SHP77 treated with DMSO at 0.1 percent for 48 hours (cell line): ENCODE measurements at places on chromosomes 7 and 10.

GRCh38 chr10:70508912-70509756, 30.6 kb downstream of the PALD1 start:
- DNase-seq, result peak; percentile 46

DNA sequence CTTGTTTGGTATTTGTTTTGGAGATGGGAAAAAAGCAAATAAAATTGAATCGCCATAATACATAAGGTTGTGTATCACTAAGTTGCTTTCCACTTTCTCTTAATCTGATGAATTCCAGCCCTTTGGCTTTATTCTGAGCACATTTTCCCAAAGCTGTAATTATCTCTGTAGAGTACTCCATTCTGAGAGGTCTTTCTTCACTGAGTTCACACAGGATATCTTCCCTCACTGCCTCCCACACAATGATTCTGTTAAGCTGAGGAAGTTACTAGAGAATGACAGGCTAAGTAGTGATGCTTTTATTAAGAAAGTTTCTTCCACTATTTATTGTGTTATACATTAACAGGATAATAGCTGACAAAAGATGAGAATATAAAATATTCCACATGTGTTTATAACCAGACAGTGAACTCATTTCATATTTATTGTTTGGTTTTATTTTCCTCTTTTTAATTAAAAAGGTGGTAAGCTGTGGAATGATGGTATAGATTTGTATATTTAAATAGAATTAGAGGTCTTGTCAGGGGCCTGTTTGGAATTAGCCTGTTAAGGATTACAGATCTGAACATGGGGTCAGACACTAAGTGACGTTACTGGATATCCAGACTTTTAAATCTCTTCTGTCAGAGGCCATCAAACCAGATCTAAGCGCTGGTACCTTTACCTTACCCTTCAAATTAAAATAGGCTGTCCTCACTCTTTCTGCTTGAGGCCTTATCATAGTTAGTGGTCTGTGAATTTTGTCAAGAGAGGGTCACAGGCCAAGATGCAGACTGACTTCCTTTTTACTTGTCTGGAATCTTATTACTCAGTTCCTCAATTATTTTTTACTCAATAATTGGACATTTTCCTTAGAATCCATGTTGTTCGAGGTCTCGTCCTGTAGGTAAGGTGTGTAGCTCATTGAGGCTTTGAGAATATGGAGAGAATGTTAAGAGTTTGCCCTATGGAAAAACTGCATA, 8.4 kb downstream of the PLXDC2 start:
- DNase-seq, result no peak

DNA sequence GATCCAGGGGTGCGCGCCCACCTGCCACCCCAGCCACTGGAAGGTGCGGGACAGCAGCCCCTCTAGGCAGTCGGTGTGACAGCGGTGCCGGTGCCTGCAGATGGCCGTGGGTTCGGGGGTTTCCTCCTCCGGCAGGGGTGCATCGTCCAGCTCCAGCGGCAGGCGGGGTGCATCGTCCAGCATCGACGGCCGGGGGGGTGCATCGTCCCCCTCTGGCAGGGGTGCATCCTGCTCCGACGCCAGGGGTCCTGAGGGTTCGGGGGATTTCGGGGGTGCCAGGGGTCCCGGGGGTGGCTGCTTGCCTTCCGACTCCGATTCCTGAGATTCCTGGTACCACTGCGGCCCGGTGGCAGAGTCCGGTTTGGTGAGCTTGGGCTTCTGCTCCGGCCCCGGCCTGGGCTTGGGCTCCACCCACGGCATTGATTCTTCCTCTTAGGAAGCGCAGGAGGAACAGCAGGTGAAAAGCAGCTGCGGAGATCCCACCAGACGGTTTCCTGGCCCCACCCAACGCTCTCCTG, 90.2 kb upstream of the RAB18 start:
- DNase-seq, result no peak

DNA sequence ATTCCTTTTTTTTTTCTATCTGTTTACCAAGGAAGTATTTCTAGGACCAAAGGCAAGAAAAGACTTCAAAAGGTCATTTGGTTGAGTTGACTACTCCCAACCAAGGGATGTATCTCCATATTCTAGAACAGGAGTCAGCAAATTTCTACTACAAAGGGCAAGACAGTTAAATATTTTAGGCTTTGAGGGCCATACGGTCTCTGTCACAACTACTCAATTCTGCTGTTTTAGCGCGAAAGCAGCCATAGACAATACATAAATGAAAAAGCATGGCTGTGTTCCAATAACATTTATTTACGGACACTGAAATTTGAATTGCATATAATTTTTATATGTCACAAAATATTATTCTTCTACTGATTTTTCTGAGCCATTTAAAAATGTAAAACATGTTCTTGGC, 8.5 kb upstream of the ARID5B start:
- no peak for DNase-seq

- no peak for DNase-seq
Observed at GRCh38 chr7:50347693-50348092, 43.2 kb downstream of the IKZF1 start.

GRCh38 chr10:57952741-57953140, 315.0 kb downstream of the IPMK start:
- no peak for DNase-seq

DNA sequence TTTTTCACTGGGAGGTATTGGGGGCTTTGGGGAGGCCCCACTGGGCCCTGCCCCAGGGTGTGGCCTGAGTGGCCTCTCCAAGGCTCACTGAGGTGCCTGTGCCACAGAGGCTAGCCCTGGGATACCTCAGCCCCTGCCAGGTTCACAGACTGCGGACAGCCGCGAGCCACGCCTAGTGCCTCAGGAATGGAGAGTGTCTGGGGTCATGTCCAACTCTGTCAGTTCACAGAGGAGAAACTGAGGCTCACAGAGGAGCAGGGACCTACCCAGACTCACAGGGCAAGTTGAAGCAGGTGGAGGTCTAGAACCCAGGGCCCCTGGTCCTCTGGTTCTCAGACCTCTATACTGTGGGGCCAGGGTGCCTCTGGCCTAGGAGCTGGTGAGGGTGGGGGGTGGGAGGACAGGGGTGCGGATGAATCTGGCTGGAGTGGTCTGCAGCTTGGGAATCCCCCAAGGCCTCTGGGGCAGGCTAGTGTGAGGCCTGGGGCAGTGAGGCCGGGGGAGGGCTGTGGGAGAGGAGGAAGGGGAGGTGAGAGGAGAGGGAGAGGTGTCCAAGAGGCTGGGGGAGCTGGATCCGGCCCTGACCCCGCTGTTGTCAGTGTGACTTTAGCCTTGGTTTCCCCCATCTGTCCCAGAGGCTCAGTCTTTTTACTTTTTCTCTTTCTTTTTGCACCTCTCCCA, 20.0 kb downstream of the NEURL1 start:
- no peak for DNase-seq

GRCh38 chr10:61618388-61618961, 44.3 kb upstream of the CABCOCO1 start:
- no peak for DNase-seq

GRCh38 chr7:17912050-17912449, 28.2 kb downstream of the SNX13 start:
- DNase-seq, result no peak

DNA sequence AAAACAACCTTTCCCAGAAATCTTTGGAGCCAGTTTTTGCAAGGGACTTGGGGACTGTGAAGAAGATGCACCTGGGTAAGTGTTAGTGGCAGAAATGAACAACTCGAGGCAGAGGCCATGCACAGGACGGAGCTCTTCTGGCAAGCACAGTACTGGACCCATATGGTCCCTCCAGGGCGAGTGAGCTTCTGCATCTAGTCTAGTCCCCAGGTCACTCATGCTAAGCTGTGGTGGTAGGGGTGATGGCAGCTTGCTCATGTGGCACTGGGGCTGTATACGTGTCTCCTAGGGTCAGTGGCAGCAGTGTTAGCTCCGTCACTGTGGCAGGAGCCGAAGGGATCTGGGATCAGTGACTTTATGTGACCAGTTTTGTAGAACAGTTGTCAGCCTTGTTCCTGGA, 9.3 kb upstream of the LRRC61 start:
- no peak for DNase-seq

- no peak for DNase-seq
Observed at GRCh38 chr7:121323515-121324302, 5.1 kb upstream of the WNT16 start.

DNA sequence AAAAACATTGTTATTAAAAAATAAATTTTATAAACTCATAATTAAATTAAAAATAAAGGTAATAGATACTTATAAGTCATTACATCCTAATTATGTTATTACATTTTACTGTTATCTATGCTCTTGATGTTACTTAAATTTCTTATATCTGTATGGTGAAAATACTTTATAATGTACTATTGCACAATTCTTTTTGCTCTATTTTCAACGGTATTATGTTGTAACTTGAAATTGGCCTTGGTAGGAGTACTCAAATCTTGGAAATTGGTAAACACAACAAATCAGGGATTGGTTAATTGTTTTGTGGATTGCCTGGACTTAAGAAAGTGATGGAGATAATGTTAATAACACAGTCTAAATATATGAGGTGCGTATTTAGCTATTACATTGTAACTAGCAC, 273.3 kb downstream of the MDFIC start:
- DNase-seq, result no peak

DNA sequence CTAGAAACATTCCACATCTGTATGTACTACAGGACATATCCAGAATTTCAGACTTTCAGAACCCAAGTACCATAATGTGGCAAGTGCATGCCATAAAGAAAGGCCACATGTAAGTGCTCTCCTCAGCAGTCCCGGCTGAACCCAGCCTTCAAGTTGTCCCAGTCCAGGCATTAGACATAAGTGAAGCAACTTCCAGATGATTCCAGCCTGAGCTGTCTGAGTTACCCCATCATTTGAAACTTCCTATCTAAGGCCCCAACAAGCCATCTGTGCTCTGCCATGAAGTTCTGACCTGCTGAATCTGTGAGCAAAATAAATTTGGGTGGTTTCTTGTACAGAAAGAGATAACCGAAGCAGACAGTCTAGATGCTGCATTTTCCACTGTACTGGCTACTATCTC, 218.8 kb downstream of the IPMK start:
- no peak for DNase-seq

DNA sequence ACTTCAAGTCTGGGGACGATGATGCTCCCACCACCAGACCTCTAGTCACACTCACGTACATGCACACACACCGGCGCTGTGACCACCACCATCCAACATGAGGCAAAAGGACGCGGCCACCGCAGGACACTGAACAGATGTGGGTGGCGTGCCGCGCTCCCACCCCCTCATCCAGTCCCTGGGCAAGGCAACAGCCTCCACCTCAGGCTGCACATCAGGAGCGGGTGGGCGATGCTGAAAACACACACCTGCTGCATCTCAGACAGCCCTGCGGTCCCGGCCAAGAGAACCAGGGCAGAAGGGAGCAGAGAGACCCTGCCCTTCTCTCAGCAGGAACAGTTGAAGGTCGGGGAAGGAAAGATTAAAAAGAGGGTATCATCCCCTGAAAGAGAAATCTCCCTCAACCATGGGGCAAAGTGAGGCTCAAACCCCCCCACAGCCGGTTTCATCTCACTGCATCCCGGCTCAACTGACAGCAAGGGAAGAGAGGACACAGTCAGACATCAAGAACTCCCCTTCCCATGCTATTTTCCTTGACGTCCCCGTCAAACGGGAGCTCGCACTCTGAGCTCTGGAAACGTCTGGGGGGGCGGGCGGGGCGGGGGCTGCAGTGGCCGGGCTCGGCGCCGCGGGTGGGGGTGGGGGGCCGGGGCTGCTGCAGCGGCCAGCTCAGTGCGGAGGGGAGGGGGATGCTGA, 1.1 kb downstream of the CAMK2G start:
- no peak for DNase-seq

- DNase-seq, result no peak
Observed at GRCh38 chr10:103969436-103969835, 2.5 kb downstream of the SLK start.

GRCh38 chr7:90536449-90536848, 59.7 kb upstream of the CDK14 start:
- DNase-seq, result no peak

DNA sequence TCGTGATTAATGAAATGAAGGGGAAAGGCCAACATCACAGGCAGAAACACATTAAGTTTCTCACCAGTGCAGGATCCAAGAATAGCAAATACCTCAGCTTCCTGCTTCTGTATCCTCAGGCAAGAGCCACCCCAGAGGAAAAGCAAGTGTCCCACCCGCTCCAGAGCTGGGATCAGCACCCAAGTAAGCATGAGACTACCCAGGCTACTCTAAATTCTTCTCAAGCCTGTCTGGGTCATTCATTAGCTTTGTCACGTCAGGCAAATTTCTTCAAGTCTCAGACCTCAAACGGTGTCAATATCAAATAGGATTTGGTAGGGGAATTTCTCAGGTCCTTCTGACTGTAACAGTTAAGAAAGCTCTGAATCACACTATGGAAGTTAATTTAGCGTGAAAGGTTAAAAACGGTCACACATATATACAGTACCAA, 59.0 kb downstream of the GNA12 start:
- DNase-seq, result no peak

- DNase-seq, result no peak
Observed at GRCh38 chr7:81819861-81820260, 50.0 kb upstream of the HGF start.

- DNase-seq, result no peak
Observed at GRCh38 chr7:6218329-6218728, 54.1 kb downstream of the CYTH3 start.

GRCh38 chr10:104322416-104322782, 15.9 kb downstream of the ITPRIP start:
- DNase-seq, result no peak

DNA sequence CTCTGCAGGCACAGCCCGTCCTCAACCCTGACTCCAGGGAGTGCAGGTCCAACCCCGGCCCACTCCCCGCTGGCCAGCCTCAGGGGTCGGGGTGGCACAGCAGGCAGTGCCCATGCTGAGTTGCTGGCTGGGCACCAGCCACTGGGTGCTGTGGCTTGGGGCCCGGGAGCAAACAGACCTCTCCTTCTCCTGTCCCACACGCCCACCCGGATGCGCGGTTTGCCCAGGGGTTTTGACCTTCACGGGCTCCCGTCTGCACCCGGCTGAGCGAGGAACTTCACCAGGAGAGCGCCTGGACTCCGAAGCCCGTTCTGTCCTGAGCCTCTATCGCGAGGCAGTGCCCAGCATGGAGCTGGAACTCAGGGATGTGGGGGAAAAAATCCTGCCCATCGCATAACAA, 2.6 kb upstream of the GRIFIN start:
- no peak for DNase-seq

DNA sequence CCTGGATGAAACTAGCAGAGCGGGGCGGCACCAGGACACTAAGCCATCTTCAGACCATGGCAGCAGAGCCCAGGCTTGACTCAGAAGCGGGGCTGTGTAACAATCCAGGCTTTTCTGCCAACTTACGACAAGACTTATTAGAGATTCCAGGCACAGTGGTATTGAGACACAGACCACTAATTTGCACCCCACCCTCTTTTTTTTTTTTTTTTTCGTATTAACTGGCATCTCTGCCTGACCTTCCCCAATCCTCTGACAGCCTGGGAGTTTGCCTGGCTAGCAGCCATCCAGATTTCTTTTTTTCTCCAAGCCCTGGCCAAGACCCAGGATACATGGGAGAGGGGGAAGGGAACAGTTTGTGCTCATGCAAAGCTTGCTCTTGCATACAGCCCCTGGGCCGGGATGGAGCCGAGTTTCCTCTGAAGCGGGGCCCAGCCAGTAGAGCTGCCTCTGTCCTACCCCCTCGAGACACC, 182.4 kb downstream of the PLXNA4 start:
- no peak for DNase-seq

- no peak for DNase-seq
Observed at GRCh38 chr7:136229790-136230189, 252.6 kb upstream of the MTPN start.
